Activated CD8-positive, alpha-beta T cell treated with anti-CD3 and anti-CD28 coated beads for 36 hours (primary cell): ENCODE measurements at places on chromosomes 1 and 21. TPM values are rescaled to one million over a fixed set of nuclear protein-coding genes. Genes with fewer than 3 reads are reported as not detected.

DNA sequence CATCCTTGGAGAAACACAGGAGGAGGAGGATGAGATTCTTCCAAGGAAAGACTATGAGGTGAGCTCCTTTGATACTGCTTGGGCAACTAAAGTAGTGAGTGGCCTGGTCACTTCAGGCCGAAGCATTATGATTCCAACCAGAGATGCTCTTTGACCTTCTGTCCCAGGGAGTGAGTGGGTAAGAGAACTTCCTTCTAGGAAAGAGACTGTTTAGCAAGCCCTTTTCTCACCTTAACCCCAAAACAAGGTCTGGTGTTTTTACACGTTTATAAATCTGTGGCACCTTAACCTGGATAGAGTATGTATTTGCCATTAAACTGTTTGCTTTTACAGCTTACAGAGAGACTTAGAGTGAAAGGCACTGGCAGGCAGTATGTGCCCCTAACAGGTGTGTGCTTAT lies 1.1 kb downstream of the CLCN6 start:
- H3K36me3 ChIP-seq: peaks cover 17% of the 10 kb centered on the region
- no peaks in the 10 kb centered on the region for H3K27me3 ChIP-seq
- H3K4me1 ChIP-seq: peaks cover 47% of the 10 kb centered on the region
- no peak for DNase-seq

GSTM2 gene
- 16.2 TPM for total RNA-seq

DNA sequence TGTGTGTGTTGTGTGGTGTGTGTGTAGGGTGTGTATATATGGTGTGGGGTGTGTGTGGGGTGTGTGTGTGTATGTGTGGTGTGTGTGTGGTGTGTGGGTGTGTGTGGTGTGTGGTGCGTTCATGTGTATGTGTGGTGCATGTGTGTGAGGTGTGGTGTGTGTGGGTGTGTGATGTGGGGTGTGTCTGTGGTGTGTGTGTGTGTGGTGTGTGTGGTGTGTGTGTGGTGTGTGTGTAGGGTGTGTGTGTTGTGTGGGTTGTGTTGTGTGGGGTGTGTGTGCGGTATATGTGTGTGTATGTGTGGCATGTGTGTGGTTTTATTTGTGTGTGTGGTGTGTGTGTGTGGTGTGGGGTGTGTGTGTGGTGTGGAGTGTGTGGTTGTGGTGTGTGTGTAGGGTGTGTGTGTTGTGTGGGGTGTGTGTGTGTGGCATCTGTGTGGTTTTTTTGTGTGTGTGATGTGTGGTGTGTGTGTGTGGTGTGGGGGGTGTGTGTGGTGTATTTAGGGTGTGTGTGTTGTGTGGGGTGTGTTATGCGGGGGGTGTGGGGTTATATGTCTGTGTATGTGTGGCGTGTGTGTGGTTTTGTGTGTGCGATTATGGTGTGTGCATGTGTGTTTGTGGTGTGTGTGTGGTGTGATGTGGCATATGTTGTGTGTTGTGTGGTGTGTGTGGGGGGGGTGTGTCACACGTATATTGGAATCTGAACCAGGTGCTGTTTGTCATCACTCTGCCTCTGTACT lies 17.1 kb upstream of the ZBTB21 start:
- H3K4me3 ChIP-seq: no peak overlapping the region
- no peaks in the 10 kb centered on the region for H3K36me3 ChIP-seq
- no peaks in the 10 kb centered on the region for H3K4me1 ChIP-seq
- H3K27me3 ChIP-seq: no peaks in the 10 kb centered on the region
- H3K27ac ChIP-seq: no peak overlapping the region
- no peak for DNase-seq

- H3K4me3 ChIP-seq: no peak overlapping the region
- H3K27ac ChIP-seq: no peak overlapping the region
- DNase-seq: no peak
- H3K4me1 ChIP-seq: no peaks in the 10 kb centered on the region
Observed at GRCh38 chr21:17542371-17543011, 29.6 kb downstream of the CXADR start.

DNA sequence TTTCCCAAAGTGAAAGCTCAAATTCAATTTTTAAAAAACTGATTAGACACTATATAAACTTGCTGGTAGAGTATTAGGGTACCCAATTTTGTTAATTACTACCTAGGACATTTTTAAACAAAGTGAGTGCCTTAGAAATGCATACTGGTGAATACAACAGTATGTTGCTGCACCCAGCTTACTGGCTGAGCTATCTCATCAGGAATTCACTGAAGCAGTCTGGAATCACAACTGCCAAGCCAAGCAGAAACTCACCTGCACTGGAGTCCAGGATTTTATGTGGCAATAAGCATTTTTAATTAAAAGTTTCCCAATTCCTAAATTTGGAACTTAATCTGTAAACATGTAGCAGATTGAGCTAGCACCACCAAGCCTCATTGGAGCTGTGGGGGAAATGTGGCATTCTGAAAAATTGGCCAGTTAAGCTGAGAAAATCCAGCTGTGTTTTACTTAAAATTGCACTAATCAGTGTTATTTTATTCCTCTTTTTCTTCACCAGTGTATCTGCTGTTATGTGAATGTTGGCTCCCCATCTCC lies 61.8 kb downstream of the CLEC20A start:
- peaks cover 4% of the 10 kb centered on the region for H3K27me3 ChIP-seq

KRTAP19-3 gene
- not detected for total RNA-seq

PEX19 gene
- 52.9 TPM for total RNA-seq

DNA sequence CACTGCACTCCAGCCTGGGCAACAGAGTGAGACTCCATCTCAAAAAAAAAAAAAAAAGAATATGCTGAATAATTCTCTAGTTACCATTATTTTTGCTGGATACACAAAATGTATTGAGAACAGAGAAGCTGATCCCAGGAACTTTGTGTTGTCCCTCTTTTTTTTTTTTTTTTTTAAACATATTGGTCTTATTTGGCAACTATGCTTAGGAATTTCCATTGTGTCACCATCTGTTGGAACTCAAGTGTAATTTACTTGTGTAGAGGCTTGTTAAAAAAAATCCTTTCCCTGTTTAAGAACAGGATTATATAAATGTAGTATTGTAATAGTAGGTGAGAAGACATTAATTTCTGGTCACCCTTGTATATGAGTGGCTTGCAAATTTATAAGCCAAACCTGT lies 28.6 kb downstream of the CAMSAP2 start:
- no peak overlapping the region for H3K4me3 ChIP-seq
- H3K36me3 ChIP-seq: no peaks in the 10 kb centered on the region
- no peak for DNase-seq
- H3K27me3 ChIP-seq: peaks cover 2% of the 10 kb centered on the region

GRCh38 chr1:165525708-165526107 lies 18.1 kb upstream of the LRRC52 start:
- no peak overlapping the region for H3K4me3 ChIP-seq
- H3K4me1 ChIP-seq: no peaks in the 10 kb centered on the region
- peaks cover 34% of the 10 kb centered on the region for H3K27me3 ChIP-seq
- H3K36me3 ChIP-seq: peaks cover 4% of the 10 kb centered on the region
- no peak overlapping the region for H3K27ac ChIP-seq

BRDT gene
- not detected for total RNA-seq

ANKRD45 gene
- not detected for total RNA-seq

GPR153 gene
- total RNA-seq: 0.41 TPM

- H3K36me3 ChIP-seq: no peaks in the 10 kb centered on the region
- H3K27me3 ChIP-seq: no peaks in the 10 kb centered on the region
- DNase-seq: no peak
- H3K4me3 ChIP-seq: no peak overlapping the region
- H3K4me1 ChIP-seq: peaks cover 2% of the 10 kb centered on the region
Observed at GRCh38 chr1:33364565-33364918, 43.6 kb upstream of the A3GALT2 start.

NTRK1 gene
- 25.9 TPM for total RNA-seq

GJA4 gene
- total RNA-seq: not detected

HLCS gene
- total RNA-seq: 12.5 TPM

DSCAM gene
- not detected for total RNA-seq

DNA sequence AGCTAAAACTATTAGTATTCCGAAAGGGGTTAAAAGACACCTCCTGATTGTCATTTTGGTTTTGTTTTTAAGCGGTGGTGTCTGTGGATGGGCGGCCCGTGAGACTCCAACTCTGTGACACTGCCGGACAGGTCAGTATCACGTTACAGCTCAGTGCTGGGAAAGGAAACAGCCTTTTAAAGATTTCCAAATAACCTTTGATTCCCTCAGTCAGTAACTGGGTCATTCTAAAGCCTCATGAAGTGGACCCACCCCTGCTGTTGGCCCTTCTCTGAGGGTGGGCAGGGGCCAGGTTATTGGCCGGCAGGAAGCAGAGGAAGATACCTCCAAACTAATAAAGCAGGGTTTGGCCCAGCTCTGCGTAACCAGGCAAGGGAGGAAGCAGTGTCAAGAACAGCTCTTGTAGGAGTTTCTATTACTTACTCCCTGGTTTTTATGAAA lies 2.3 kb downstream of the RHOU start:
- peaks cover 5% of the 10 kb centered on the region for H3K4me1 ChIP-seq
- H3K36me3 ChIP-seq: no peaks in the 10 kb centered on the region

DNA sequence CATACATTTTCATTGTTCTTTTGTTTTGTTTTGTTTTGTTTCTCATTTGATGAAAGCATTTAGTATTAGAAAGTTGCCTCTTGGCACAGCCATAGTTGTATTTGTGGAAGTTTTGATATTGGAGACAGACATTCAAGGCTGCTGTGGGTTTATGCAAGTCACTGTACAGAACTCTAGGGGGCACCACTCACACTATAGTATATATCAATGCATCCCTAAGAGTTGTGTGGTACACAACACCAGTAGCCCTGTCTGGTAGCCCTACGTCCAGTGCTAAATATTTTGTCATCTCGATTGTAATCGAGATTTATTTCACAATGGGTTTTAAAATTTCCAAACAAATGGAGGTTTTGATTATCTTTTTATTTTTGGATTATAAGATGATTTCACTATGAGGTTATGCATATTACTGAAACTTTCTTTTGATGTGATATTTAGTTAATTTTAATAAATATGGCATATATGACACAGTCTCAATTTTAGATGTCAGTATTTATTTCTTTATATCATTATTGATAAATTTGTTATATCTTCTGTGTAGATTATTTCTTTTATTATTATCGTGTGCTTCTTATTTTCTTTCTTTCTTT lies 112.2 kb downstream of the NR5A2 start:
- no peaks in the 10 kb centered on the region for H3K4me1 ChIP-seq
- no peaks in the 10 kb centered on the region for H3K36me3 ChIP-seq
- DNase-seq: peak; percentile 45
- H3K27ac ChIP-seq: no peak overlapping the region
- no peak overlapping the region for H3K4me3 ChIP-seq
- H3K27me3 ChIP-seq: no peaks in the 10 kb centered on the region

GRCh38 chr21:32930673-32931072 lies 95.1 kb upstream of the OLIG2 start:
- peaks cover 6% of the 10 kb centered on the region for H3K36me3 ChIP-seq
- no peaks in the 10 kb centered on the region for H3K27me3 ChIP-seq
- no peak overlapping the region for H3K27ac ChIP-seq
- DNase-seq: no peak

L1TD1 gene
- not detected for total RNA-seq

DNA sequence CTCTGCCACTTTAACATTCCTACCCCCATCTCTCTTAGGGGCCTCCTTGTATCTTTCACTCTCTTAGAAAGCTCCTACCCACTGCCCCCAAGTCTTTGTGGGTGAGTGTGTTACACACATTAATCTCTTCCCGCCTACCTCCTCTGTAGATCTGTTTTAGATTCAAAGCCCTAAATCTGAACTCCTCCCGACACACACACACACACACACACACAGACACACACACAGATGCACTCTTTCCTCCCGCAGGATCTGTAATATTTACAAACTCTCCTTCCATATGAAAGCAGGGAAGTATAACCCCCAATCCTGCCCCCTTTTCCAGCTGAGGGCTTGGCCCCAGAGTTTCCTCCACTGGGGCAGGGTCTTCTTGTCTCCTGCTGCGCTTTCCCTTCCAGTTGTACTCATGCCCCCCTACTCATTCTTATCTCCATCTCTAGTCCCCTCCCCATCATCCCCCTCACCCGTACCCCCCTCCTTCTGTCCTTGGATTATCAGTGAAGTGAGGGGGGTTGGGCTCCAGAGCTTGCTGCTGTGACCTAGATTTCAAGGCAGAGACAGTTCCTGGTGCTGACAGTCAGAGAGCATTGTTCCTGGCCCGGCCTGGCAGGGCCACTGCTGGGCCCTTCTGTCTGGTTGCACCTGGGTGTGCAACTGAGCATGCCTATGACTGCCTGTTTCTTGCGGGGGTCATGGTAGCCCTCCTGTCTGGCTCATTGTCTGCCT lies 4.3 kb downstream of the PEA15 start:
- DNase-seq: no peak
- H3K27ac ChIP-seq: peak overlapping the region; percentile 43
- H3K27me3 ChIP-seq: no peaks in the 10 kb centered on the region
- peaks cover 42% of the 10 kb centered on the region for H3K4me1 ChIP-seq

DNA sequence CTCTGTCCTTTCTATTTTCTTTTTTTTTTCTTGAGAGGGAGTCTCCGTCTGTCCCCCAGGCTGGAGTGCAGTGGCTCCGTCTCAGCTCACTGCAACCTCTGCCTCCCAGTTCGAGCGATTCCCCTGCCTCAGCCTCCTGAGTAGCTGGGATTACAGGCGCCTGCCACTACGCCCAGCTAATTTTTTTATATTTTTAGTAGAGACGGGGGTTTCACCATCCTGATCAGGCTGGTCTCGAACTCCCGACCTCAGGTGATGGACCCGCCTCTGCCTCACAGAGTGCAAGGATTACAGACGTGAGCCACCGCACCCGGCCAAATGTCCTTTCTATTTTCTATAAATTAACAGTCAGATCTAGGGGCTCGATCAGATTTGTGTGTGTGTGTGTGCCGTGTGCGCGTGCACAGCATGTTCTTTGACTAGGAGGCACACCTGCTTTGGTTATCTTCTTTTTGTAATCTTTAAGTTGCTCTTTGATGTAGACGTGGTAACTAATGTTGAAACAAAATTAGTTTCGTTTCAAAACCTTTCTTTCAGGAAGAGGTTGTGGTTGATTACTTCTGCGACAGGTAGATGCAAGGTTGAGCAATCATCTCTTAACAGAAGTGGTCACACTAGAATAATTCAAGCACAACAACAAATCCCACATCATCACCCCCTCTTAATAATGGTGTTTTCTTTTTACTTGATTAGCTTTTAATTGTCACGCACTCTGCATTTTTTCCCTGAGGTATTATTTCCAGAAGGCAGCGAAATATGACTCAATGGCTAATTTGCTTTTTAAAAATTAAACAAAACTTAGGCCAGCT lies 779 bp upstream of the DEGS1 start:
- peaks cover 36% of the 10 kb centered on the region for H3K4me1 ChIP-seq
- peaks cover 25% of the 10 kb centered on the region for H3K36me3 ChIP-seq
- peak overlapping the region; percentile 81 for H3K4me3 ChIP-seq
- H3K27ac ChIP-seq: peak overlapping the region; percentile 85

ERO1B gene
- total RNA-seq: 2.0 TPM
